A549 treated with CORT108297 at 1 μM for 4 hours (cell line): ENCODE measurements at places on chromosomes 13 and 19. TPM values are rescaled to one million over a fixed set of nuclear protein-coding genes. Genes with fewer than 3 reads are reported as not detected.

ATP8B3 gene
- 1.9 to 3.1 TPM (median 2.8 TPM) in 5 replicates for total RNA-seq

PDE4C gene
- 0.12 to 0.15 TPM (median 0.13 TPM) in 4 of 5 replicates, not detected in the other for total RNA-seq

ENOX1 gene
- total RNA-seq: 0.70 to 1.1 TPM (median 0.80 TPM) in 5 replicates

CEACAM3 gene
- not detected in 5 replicates for total RNA-seq

GAPDHS gene
- total RNA-seq: not detected in 5 replicates

DCT gene
- not detected in 5 replicates for total RNA-seq
